ENCODE measurements at places on chromosomes 5 and 9.

GRCh38 chr9:76800901-76801300, 36.7 kb downstream of the PCA3 start:
- DNase-seq = no peak

DNA sequence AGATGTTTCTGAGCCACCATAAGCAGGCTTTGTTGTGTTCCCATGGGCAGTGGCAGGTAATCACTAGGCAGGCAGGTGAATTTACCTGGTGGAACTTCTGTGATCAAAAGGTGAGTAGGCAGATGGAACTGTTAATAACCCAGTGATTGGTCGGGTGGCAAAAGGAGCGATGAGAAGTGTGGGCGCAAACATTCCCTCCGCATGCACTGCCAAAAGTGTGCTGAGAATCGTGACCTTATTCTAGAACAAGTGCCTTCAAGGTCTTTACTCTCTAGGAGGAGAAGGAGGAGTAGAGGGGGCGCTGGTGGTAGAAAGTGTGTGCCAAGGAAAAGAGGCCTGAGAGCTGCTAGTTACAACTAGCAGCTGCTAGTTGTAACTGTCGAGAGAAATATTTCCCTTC, 3.3 kb downstream of the OTULINL start:
- DNase-seq = no peak

- no peak for DNase-seq
These were observed 23.5 kb downstream of the GKAP1 start for GRCh38 chr9:83794051-83794450.

- DNase-seq = no peak
These were observed 66.8 kb downstream of the CRB2 start for GRCh38 chr9:123422635-123423310.

Measured in stimulated activated CD8-positive, alpha-beta memory T cell treated with anti-CD3 and anti-CD28 coated beads, Interleukin-2, amount 100 ng/mL, for 48 hours (primary cell).